ENCODE measurements at places on chromosomes 5 and 9. TPM values are rescaled to one million over a fixed set of nuclear protein-coding genes. Genes with fewer than 3 reads are reported as not detected.

The TAF11L10 gene
- total RNA-seq: not detected

The SLC6A18 gene
- total RNA-seq: not detected

The PITX1 gene
- total RNA-seq: 0.18 TPM

The TNC gene
- 6.9 TPM for total RNA-seq

The CNTFR gene
- 51.5 TPM for total RNA-seq

The CD274 gene
- total RNA-seq: 12.0 TPM

The SPAAR gene
- total RNA-seq: 5.6 TPM

The FAM120AOS gene
- total RNA-seq: 39.1 TPM

The UAP1L1 gene
- 12.2 TPM for total RNA-seq

The ADAMTS19 gene
- total RNA-seq: 1.5 TPM

The SLF1 gene
- 4.8 TPM for total RNA-seq

The CARD9 gene
- 0.78 TPM for total RNA-seq

The CCNH gene
- total RNA-seq: 23.4 TPM

The ADAMTSL2 gene
- total RNA-seq: 39.1 TPM

The SNCAIP gene
- 1.6 TPM for total RNA-seq

The ADGRV1 gene
- total RNA-seq: 0.37 TPM

The FRMPD1 gene
- 0.28 TPM for total RNA-seq

The DAB2 gene
- 27.8 TPM for total RNA-seq

The INSL6 gene
- not detected for total RNA-seq

The CMYA5 gene
- total RNA-seq: 1,021 TPM

The IFNE gene
- total RNA-seq: not detected

The CNTNAP3B gene
- 31.7 TPM for total RNA-seq

The HSD17B3 gene
- 1.8 TPM for total RNA-seq

The RUFY1 gene
- 25.6 TPM for total RNA-seq

The PCDHB15 gene
- total RNA-seq: 2.9 TPM

The PRR16 gene
- 13.3 TPM for total RNA-seq

The CCDC183 gene
- total RNA-seq: 2.9 TPM

The FGF18 gene
- total RNA-seq: 2.3 TPM
